ENCODE measurements at places on chromosomes 6 and 20.

DNA sequence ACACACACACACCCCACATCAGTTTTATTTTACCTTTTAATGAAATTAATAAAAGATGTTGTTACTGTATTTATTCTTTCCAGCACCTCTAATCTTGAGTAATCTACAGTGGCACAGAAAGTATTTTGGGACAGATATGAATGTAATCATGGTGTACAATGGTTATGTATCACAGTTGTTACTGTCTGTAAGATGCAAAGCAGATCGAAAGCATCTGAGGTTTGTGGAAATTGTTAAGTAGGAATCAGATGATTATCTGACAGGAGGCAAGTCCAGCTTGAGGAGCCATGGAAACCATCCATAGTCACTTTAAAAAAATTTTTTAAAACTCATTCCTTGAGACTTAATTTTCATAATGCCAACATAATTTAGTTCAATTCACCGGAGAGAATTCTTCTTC lies 636.3 kb upstream of the MARCKS start:
- DNase-seq: no peak

GRCh38 chr6:17178754-17179529 lies 77.1 kb downstream of the STMND1 start:
- no peak for DNase-seq

GRCh38 chr6:43277643-43278523 lies 20.2 kb upstream of the SLC22A7 start:
- no peak for DNase-seq

DNA sequence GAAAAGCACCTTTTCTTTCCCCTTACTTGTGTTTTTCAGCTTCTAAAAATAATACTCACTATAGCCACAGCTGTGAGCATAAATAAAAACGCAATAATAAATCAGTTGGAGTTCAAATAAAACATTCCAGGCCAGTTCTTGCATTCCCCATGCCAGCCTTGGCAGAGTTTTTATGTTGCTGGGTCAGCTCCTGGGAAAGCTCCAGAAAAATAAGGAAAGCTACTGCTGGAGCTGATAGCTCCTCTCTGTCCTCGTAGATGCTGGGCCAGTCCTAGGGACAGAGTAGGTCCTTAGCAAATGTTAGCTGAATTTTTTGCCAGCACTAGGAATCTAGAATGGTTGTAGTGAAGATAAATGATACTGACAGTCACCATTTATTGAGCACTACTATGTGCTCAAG lies 389.0 kb upstream of the SYNCRIP start:
- no peak for DNase-seq
